ENCODE measurements at places on chromosomes 12 and 14. TPM values are rescaled to one million over a fixed set of nuclear protein-coding genes. Genes with fewer than 3 reads are reported as not detected.

The TSHR gene
- total RNA-seq, result not detected

The SERPINA1 gene
- 34.3 TPM for total RNA-seq

The PNMA1 gene
- total RNA-seq, result 30.2 TPM

The OTX2 gene
- total RNA-seq, result not detected

The TTC7B gene
- total RNA-seq, result 18.5 TPM

The TAS2R31 gene
- not detected for total RNA-seq

The EML5 gene
- 0.21 TPM for total RNA-seq

The KIF5A gene
- total RNA-seq, result not detected

The ADAM21 gene
- 0.11 TPM for total RNA-seq

The RASSF8 gene
- total RNA-seq, result 92.1 TPM

The BEGAIN gene
- 5.9 TPM for total RNA-seq

The PTPRB gene
- 49.5 TPM for total RNA-seq

The NKX2-8 gene
- not detected for total RNA-seq

The GPR65 gene
- 0.32 TPM for total RNA-seq

The CIROP gene
- not detected for total RNA-seq

The ATL1 gene
- 1.2 TPM for total RNA-seq

The CEBPE gene
- total RNA-seq, result not detected

The OR6S1 gene
- not detected for total RNA-seq

The NANOG gene
- not detected for total RNA-seq

The CMAS gene
- total RNA-seq, result 13.7 TPM

The KRT86 gene
- 0.96 TPM for total RNA-seq

The GMFB gene
- total RNA-seq, result 27.5 TPM

The HOXC12 gene
- total RNA-seq, result not detected

The TSPAN19 gene
- not detected for total RNA-seq

The PRICKLE1 gene
- 1.8 TPM for total RNA-seq

The RHEBL1 gene
- total RNA-seq, result not detected

The CDC42BPB gene
- 96.5 TPM for total RNA-seq

The ST8SIA1 gene
- 9.7 TPM for total RNA-seq

The PEX5 gene
- 61.7 TPM for total RNA-seq

The TMEM30B gene
- 21.5 TPM for total RNA-seq

The ABCC9 gene
- 19.8 TPM for total RNA-seq

The LGMN gene
- total RNA-seq, result 76.7 TPM

The OR6C74 gene
- total RNA-seq, result not detected

The RAPGEF3 gene
- 165 TPM for total RNA-seq

The PSEN1 gene
- total RNA-seq, result 15.2 TPM

The TAS2R7 gene
- total RNA-seq, result not detected

The KRT72 gene
- not detected for total RNA-seq

The FGF6 gene
- not detected for total RNA-seq

The KRT80 gene
- total RNA-seq, result not detected

The PTGER2 gene
- total RNA-seq, result 1.9 TPM

The ACSS3 gene
- total RNA-seq, result 11.6 TPM

The NFE2 gene
- not detected for total RNA-seq

The TMPRSS12 gene
- total RNA-seq, result not detected

The CCDC77 gene
- total RNA-seq, result not detected
